ENCODE measurements at places on chromosomes 5 and 9.
A peak's percentile ranks its signal among the peaks of the same experiment; 100 is the strongest.

GRCh38 chr5:149005077-149005892, 57.6 kb downstream of the SH3TC2 start:
- no peak for DNase-seq

GRCh38 chr5:110361471-110361870, 365.0 kb downstream of the TMEM232 start:
- DNase-seq, result no peak

DNA sequence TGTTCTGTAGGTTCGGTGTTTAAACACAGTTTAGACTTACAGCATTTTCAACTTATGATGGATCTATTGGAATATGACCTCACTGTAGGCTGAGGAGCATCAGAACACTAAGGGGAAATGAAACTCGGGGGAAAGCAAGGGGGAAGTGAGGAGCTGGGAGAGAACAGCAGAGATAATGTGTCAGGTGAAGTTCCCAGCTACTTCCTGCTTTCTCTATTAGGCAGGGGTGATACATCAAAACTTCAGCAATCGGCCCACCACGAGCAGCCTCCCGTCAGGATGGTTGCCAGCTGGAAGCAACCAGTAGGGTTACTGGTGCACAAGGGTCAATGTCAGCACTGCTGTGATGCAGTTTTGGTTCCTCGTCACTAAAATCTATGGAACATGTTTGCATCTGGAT, 34.3 kb downstream of the FAT2 start:
- no peak for DNase-seq

DNA sequence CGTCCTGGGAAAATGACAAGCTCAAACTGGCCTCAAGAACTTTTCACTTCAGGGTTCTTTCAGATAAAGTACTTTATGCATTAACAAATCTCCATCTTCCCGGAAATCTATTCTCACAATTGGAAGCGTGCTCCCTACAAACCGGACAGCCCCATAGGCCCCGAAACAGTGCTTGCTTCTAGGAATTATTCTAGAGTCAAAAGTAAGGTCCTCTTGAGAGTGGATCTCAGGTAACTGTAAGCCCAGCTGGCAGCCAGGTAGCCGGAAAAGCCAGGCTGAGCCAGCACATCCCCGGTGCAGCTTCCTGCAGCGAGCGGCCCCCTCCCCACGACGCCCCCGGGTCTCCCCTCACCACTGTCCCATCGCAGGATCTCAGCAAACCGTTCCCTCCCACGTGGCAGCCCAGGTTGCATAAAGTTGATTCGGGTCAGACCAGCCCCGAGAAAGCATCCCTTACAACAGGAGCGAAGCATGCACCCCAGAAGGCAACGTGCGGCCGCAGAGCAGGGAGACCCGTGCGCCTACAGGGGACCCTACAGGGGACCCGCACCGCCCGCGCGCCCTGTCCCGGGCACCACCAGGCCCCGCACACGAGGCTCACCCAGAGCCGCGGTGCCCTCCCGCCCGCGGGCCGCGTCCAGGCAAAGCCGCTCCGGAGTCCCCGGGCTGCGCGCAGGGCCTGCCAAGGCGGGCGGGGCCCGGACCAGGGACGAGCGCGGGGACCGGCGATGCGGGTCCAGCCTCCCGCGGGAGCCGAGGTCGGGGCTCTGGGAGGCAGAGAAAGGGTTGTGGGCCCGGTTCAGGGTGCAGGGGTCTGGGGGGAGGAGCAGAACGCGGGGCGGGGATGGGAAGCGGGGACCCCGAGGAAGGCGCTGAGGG, 920 bp downstream of the LPCAT1 start:
- DNase-seq, result peak; percentile 38

GRCh38 chr5:65819905-65820240, 97.9 kb downstream of the NLN start:
- DNase-seq, result no peak

DNA sequence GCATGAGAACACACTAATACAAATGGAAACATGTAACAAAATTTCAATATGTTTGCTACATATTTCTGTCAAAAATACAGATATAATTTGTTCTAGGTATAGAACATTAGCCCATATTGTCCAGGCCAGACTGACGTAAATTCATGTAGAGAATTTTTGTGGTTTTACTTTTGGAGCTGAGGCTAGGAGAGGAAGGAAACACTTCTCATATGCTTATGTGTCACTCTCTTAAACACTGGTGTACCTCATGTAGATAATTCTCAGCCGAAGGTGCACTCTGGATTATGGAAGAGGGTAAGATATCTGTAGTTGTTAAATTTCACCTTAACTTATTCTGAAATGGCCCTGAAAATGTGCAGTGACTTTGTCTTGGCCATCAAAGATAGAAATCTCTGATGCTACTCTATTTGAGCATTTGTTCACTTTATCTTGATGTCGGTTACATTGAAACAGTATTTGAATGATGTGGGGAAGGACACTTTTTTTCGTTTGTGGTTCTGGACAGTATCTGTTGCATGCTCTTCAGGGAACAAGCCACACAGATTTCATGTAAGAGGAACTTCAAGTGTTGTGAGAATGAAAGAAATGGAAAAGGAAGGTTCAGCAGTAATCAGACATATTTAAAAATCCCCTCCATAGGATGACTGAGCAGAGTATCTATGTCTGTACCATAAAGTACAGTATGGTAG, 202.7 kb downstream of the SPATA31D1 start:
- DNase-seq, result no peak

- no peak for DNase-seq
Measured at GRCh38 chr9:123468541-123468940, 112.5 kb downstream of the CRB2 start.

DNA sequence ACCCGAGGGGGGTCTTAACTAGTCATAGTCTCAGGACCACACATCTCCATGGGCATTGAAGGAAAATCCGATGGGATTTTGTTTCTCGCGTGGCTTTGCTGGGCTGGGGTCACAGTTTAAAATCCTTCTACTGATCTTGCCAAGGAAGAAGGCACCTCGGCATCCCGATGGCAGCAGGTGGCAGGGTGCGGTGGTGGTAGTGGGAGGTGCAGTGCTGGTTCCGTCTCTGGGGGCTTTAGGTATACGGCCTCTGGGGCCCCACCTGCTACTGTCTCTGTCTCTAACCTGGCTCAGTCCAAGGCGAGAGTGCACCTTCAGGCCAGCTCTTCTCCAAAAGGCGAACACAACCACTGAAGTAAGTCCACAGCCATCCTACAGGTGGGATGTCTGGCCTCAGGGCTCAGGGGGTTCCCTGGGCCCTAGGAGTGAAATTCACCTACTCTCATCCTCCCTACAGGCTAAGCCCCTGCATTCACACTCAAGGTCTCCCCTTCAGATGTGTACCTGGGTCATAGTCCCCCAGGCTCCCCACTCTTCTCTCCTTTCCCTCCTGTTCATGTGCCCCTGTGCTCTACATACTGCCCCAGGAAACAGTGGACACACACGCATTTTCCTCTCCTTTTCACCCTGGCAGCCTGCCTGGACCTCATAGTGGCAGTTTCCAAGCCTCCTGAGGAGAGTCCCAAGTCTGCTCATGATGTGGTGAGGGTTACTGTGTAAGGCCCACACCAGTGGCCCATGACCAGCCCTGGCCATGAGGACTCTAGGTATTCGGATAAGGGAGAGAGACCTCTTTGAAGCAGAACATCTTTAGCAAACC, 736 bp upstream of the FCN2 start:
- DNase-seq, result no peak

DNA sequence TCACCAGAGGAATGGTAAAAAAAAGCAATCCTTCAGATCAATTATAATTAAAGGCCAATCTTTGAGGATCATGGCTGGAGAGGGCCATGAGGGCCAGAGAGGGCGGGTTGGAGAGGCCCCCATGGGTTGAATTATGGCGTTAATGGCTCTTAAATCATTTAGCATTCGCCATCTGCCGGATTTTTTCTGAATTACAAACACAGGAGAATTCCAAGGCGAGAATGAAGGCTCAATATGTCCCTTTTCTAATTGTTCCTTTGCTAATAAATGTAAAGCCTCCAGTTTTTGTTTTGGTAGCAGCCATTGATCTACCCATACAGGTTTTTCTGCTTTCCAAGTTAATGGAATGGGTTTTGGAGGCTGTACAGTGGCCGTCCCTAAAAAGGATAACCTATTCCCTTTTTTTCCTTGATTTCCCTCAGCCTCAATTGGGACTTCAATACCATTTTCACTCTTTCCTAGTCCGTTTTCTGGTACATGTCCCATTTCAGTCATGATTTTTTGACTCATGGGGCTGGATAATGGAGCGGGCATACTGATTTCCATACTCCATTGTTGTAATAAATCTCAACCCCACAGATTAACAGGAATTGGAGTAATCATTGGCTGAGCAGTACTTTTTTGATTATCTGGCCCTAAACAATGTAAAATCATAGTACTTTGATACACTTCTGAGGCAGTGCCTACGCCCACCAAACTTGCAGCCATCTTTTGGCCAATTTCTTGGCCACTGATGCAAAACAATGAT, 6.7 kb upstream of the TMEM141 start:
- no peak for DNase-seq

DNA sequence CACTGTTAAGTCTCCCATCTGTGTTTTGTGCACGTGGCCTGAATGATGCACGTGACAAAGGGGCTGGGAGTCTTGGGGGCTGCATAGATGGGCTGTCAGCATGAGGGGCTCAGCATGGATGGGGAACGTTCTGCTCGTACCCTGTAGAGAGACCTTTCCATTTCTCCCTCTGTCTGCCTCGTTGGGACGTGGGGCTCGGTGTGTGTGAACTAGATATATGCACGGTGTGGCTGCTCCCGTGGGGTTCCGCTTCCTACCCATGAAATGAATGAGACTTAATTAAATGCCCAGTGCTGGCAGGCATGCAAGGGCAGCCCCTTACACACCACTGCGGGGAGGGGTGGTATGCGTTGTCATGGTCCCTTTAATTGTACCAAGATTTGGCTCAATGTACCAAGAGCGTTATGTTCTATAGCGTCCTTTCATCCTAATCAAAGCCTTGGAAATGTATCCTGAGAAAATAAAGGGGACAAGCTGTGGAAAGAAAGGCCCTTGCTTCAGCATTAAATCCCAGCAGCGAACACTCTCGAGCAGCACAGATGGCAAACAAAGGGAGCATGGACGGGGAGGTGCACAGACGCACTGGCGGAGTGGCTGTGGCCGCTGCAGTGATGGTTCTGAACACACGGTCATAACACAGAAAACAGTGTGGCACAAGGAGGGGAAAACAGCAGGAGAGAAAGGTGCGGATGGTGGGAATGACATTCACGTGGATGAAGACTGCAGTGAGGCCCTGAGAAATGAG, 66.8 kb downstream of the RASGEF1C start:
- no peak for DNase-seq

DNA sequence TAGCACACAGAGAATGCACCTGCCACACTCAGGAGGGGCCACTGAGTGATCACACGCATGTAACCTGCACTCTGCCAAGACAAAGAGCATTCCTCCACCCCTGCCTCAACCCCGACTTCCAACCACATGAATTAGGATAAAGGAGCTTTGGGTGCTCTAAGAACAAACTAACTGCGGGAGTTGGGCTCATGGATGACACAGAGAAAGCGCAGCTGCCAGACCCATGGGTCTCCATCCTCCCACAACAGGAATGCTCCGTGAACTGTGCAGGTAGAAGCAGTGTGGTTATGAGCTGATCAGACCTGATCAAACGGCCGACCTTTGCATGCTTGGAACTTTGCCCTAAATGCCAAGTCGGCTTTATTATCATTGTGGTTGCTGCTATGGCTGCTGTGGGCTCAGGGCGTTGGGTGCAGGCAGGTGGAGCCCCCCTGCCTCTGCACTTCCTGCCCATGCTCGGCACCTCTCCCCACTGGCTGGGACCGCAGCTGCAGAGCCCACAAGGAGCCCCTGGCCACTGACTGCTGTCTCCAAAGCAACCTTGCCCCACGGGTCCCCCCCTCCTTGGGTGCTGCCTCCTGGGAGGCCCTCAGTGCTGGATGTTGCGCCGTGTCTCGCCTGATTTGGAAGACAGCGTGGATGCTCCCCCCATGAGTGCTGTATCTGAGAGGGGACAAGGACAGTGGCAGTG, 2.6 kb upstream of the SLC6A3 start:
- no peak for DNase-seq

DNA sequence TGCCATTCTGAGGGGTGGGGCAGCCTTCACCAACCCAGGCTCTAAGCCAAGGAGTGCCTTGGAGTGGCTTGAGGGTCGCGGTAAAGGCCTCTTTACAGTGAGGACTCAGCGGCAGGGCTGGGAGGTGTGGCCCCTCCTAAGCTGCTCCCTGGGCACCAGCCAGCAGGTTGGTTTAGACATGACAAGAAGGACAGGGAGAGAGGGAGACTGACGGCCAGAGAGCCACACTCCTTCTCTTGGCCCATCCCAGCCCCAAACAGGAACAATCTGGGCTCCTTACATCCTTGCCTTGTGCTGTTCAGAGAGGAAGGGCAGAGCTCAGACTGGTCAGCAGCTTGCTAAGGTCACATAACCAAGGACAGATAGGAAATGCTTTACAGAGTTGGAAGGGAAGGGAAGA, 94.5 kb downstream of the LMX1B start:
- DNase-seq, result no peak

DNA sequence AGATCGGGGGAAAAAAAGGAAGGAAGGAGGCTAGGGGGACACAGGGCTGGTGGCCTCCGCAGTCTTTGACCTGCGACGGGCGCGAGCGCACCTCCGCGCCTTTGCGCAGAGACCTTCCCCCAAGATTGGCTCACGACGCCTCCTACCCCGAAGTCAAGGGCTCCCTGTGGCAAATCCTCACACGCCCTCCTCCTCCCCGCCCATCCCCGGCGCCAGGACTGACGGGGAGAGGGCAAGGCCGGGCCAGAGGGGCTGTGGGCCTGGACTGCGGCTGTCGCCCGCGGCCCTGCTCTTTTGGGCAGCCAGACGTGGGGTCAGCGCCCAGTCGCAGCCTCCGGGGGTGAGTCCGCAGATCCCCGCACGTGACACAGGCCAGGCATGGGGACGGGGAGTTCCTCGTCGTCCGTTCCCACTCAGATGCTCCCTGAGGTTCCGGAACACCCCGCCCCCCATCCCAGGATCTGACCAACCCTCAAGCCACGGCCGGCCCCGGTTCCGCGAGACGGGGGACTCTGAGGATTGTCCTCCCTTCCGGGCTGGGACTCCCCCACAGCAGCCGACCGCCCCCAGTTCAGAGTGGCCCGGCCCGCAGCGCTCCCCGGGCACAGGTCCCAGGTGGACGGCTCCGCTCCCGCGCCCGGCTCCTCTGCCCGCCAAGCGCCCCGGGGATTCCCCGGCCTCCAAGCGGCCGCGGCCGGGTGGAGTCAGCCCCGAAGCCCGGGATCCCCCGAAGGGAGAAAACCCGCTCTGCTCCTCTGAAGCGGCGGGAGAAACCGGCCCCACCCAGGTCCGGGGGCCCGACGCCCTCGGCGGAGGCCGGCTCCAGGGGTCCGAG, 543 bp upstream of the ANKRD33B start:
- DNase-seq, result peak; percentile 33

DNA sequence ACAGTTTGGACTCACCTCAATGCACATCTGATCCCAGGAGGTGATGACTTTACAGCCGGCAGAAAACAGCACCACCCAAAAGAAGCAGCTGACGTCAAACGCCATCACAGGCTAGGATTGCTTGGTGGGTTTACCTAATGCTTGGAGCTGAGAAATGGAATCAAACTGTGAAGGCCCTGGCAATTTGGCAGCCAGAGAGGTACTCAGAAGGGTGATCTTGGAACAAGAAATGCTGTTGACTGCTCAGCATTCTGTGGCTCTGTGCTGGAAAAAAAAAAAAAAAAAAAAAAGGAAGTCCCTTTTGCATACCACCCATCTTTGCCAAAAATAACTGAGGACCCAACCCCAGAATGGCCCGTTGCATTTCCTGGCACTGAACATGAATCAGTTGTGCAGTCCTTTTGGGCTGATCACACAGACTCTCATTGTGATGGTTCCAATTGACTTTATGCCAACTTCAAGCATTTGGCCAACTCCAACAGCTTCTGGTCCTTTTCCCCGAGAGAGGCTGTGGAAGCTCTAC, at the start of gene CD180:
Gene CD180 (minus strand): TSS at position 263 of the 523 bp plus-strand sequence. CDS start 158 bp downstream, at position 105.
- no peak for DNase-seq

- no peak for DNase-seq
Measured at GRCh38 chr9:19479874-19480273, 71.1 kb downstream of the ACER2 start.
